ENCODE measurements at places on chromosomes 13 and 19.
A peak's percentile ranks its signal among the peaks of the same experiment; 100 is the strongest.

GRCh38 chr13:109254274-109254673 is 532.1 kb downstream of the IRS2 start:
- no peak for DNase-seq

DNA sequence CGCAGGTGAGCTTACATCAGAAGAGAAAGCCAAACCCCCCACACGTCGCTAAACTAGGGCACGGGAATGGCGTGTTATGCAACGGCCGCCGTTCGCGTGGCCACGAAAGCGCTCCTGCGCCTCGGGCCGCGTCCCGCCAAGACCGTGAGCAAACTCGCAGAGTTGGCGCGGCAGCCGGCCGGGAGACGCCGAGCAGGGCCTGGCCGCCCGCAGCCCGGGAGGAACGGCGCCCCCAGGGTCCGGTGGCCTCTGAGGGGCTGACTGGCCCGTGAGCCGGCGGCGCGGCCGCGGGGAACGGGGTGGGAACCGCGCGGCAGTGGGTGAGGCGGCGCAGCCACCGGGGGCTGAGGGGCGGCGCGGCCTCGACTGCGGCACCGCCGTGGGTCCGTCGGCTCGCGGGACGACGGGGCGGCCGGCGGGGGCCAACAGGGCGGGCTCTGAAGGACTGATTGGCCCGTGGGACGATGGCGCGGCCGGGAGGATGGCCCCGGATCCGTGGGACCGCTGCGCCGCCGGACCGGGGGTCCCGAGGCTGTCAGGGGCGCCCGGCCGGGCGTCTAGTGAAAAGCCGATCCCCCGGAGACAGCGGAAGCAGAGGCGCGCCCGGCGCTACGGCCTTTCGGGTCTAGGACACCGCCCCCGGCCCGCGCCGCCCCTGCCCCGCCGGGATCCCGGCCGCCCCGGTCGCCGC is 903 bp downstream of the LATS2 start:
- DNase-seq = peak; percentile 67

DNA sequence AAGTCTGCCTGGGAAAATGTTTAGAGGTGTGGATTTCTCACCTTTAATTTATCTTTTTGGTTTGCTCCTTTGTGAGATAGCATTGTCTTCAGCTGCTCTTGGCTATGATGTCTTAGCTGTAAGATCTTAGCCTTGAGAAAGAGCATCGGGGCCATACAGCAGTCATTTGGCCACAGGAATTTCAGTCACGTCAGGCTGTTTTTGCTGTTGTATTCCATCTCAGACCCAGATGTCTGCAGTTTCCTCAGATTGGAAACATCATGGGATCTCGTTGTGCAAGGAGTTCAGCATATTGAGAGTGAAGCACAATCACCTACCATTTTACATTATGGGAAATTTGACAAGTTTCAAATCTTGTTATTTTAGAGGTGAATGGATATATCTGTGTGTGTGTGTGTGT is 89.3 kb upstream of the C1QTNF9B start:
- no peak for DNase-seq

- no peak for DNase-seq
Observed at GRCh38 chr13:63731896-63732295, 2316.2 kb upstream of the PCDH20 start.

GRCh38 chr19:49456326-49456725 is 3.3 kb downstream of the ALDH16A1 start:
- DNase-seq = no peak

DNA sequence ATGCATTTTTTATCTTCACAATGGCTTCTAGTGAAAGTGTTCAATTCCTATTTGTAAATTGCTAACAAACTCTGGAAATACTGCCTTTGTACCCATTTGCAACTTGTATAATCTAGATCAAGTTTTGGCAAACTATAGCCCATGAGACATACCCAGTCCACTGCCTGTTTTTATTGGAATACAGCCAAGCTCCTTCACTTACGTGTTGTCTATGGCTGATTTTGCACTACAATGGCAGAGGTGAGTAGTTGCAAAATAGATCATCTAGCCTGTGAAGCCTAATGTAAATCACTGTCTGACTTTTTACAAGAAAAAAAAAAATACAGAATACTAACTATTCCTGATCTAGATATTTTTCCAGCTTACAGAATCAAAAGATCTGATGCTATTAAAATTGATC is 37.1 kb downstream of the DZIP1 start:
- DNase-seq = no peak

GRCh38 chr13:30607908-30608307 is 9.8 kb upstream of the USPL1 start:
- peak; percentile 59 for DNase-seq

GRCh38 chr13:95335667-95336066 is 34.4 kb upstream of the ABCC4 start:
- no peak for DNase-seq

DNA sequence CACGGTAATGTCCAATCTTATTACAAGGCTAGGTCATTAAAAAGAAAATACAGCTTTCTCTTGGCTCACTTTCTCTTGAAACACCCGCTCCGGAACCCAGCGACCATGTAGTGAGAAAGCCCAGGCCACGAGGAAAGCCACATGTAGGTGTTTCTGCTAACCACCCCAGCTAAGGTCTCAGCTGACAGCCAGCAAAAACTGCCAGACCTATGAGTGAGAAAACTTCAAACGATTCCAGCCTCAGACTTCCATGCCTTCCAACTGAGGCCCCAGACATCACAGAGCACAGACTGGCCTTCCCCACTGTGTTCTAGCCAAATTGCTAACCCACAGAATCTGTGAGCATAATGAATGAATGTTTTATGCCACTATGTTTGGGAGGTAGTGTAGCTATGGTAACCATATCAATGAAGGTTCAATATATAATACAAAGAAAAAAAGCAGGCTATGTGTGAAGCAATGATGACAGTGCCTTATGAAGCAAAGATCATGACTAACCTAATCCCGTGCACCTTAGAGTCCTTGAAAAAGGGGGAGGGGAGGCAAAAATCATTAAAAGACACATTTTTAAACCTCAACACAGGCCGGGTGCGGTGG is 11.9 kb upstream of the TPTE2 start:
- no peak for DNase-seq

- no peak for DNase-seq
Observed at GRCh38 chr13:70829748-70830147, 721.5 kb upstream of the KLHL1 start.

DNA sequence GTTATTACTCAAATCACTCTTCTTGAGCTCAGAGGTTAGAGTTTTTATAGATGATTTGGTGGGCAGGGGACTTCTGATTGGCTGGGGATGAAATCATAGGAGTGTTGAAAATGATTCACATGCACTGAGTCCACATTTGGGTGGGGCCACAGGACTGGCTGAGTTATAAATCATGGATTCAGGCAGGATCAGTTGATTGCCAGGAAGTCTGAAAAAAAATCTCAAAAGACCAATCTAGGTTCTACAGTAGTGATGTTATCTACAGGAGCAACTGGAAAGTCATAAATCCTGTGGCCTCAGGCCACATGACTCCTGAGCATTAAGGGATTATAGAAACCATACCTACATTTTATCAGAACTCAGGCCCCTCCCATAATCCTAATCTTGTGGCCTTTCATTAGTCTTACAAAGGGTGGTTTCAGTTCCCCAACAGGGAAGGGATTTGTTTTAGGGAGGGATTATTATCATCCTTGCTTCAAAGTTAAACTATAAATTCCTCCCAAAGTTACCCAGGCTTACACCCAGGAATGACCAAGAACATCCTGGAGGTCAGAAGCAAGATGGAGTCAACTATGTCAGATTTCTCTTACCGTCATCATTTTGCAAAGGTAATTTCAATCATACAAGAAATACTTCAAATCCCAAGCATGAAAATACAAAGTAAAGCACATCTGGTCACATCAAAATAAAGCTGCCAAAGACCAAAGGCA is 5.6 kb upstream of the CCDC70 start:
- DNase-seq = no peak

DNA sequence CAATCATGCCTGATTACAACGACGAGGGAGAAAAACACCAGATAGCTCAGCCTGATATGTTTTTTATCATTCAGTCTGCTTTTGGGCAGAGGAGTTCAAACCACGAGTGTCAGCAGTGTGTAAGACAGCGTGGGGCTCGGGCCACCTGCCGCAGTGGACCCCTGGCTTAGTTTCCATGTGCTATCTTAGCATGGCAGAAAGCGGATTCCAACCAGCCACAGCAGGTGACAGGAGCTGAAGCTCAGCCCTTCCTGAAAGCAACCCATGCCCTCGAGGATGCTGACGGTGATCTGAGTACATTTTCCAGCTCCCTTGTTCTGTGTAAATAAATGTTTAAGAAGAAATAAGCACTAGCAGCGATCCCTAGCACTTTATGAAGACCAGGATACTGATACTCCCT is 32.2 kb upstream of the MBNL2 start:
- no peak for DNase-seq

DNA sequence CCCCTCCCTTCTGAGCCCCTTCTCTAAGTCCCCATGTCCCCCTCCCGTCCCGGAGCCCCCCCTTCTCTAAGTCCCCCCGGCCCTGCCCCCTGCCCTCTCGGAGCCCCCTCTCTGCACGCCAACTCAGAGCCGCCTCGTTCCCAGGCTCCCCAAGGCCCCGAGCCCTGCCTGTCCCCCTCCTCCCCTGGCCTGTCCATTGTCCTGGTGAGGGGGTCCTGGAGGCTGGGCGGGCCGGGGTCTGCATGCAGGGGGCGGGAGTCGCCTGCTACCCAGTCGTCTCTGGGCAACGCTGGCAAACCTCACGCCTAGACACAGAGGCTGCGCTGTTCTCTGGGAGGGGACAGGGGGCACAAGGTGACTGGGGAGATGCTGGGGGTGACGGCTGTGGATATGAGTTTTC is 39.2 kb upstream of the SEMA6B start:
- no peak for DNase-seq

- no peak for DNase-seq
Observed at GRCh38 chr19:3456925-3457527, 23.3 kb downstream of the SMIM24 start.

DNA sequence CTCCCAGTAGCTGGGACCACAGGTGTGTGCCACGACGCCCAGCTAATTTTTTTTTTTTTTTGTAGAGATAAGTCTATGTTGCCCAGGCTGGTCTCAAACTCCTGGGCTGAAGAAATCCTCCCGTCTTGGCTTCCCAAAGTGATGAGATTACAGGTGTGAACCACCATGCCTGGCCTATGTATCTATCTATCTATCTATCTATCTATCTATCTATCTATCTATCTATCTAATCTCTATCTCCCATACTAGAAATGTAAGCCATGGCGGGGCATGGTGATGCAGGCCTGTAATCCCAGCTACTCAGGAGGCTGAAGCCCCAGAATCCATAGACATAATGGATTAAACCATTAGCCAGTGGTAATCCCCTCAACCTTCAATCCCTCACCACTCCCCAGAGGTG is 6.5 kb upstream of the SERTAD3 start:
- no peak for DNase-seq

GRCh38 chr13:106088085-106088484 is 447.4 kb downstream of the EFNB2 start:
- DNase-seq = no peak

- DNase-seq = peak; percentile 24
Observed at GRCh38 chr19:12126707-12127106, 13.4 kb downstream of the ZNF20 start.

GRCh38 chr19:58545286-58546018 is 1.6 kb downstream of the TRIM28 start:
- DNase-seq = no peak

DNA sequence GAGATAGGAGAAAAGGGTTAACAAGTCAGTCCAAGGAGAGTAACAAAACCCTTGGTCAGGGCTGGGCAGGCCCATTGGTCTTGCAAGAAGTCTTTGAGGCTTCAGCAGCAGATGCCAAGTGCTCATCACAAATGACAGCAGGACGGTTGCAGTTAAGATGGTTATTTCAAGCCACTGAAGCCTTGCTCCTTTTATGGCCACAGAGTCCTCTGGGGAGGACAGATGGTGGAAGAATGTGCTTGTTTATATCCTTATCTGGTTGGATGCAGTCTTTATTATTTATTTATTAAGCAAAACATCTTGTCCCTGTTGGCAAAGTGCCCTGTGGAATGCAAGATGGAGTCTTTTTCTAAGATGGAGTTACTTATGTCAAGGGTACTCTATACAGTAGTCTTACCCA is 19.2 kb upstream of the ZNF331 start:
- DNase-seq = no peak

- DNase-seq = no peak
Observed at GRCh38 chr13:76921516-76921915, 26.8 kb upstream of the ACOD1 start.

DNA sequence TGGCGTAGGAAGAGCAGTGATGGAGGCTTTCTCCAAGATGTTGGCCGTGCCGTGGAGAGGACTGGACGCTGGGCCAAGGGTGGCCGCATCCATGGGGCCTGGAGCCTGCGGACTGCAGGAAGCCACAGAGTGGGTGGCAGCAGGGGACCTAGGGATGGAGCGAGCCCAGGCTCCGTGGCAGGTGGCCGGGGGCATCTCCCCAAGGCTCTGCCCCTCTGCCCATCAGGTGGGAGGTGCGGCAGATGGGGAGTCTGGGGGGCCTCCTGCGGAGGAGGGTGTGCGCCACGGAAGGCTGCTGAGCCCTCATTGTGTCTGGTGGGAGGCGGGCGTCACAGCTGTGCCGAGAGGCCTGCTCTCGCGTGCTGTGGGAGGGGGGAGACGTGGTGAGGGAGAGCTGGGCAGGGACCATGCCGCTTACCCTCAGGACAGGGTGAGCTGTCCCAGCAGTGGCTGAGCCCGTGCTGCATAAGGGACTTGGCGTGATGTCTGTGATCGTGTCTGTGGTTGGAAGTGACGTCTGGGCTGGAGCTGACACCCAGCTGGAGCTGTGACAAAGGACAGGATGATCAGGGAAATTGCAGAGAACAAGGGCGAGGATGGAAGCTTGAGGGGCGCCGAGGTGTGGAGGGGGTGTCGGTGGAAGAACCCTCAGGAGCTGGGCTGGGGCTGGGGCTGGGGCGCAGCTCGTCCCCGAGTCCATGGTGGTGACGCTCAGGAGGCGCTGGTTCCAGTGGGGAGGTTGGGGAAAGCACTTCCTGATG is 13.4 kb downstream of the MCF2L start:
- DNase-seq = no peak

DNA sequence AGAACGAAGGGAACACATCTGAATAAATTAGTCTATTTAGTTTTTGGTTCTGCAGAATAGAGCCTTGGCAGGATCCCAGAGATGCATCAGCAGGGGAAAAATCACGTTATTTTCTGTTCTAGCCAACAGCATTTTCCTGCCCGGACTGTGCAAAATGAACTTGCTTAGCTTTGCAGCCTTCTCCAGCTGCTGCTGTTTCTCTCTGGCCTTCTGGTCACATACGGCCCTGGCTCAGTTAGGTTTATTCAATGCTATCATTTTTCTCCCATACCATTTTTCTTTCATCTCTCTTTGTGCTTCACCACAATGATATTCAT is 110.4 kb upstream of the KL start:
- DNase-seq = no peak

Measured in NB4 (cell line).